ENCODE measurements at places on chromosomes 2 and 18. TPM values are rescaled to one million over a fixed set of nuclear protein-coding genes. Genes with fewer than 3 reads are reported as not detected.

Gene PDE6D
- total RNA-seq: 29.5 TPM

Gene UGT1A3
- total RNA-seq: not detected

Gene SCLY
- 51.8 TPM for total RNA-seq

Gene AQP4
- not detected for total RNA-seq

Gene MARS2
- total RNA-seq: 11.3 TPM

Gene CABYR
- 1.00 TPM for total RNA-seq

GRCh38 chr18:37717098-37717497 lies 151.5 kb upstream of the CELF4 start:
- no peak overlapping the region for H3K4me3 ChIP-seq
- no peaks in the 10 kb centered on the region for H3K27me3 ChIP-seq
- H3K27ac ChIP-seq: no peak overlapping the region
- DNase-seq: no peak

- no peak overlapping the region for H3K4me3 ChIP-seq
- DNase-seq: no peak
- H3K4me1 ChIP-seq: peaks cover 41% of the 10 kb centered on the region
- no peaks in the 10 kb centered on the region for H3K27me3 ChIP-seq
- no peak overlapping the region for H3K27ac ChIP-seq
These were observed 591.0 kb downstream of the ARHGAP15 start for GRCh38 chr2:143720095-143720664.

DNA sequence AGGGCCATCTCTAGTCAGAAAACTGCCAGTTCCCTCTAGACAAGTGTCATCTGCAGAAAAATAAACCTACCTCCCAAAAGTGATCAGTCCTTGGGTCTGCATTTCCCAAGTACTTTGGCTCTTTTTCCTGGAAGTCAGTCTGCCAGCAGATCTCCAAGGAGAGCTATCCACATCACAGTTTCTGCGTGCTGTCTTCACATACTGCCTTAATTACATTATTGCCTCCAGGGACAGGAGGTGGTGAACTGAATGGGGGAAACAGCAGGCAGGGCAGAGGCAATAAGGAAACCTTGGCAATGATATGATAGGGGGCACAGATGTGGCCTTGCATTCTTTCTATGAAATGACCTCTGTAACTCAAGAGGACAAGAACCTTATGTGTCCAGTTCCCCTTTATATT lies 105.9 kb upstream of the SIX2 start:
- no peaks in the 10 kb centered on the region for H3K27me3 ChIP-seq
- no peak overlapping the region for H3K4me3 ChIP-seq
- H3K4me1 ChIP-seq: no peaks in the 10 kb centered on the region
- H3K36me3 ChIP-seq: no peaks in the 10 kb centered on the region
- DNase-seq: no peak
- H3K27ac ChIP-seq: no peak overlapping the region

DNA sequence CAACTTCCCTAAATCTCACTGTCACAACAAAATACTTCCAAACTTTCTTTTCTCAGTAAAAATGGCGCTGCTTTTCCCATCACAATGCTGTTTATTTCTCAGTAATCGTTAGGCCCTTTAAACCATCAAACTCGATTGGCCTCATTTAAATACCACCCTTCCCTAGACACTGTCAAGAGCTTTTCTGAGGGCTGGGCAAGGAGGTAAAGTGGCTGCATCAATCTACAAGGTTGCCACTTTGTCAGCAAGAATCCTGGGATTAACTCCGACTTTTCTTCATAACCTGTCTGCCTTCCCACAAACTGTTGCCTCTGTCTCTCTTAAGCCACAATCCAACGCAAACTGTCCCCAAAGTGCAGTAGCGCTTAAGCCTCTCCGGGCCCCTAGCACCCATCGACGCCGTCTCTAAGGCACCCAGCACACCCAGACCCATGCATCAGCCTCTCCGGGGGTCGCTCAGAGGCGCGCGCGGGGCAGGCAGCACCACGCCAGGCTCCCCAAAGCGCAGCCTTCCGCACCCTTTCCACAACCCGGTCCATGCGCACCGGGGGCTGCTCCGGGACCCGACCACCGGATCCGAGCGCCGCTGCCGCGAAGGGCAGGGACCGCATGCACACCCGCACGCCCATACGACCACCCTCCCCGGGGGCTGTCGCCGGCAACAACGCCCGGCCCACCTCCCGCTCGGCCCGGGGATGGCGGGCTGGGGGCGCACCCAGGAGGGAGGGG lies 683 bp downstream of the MBOAT2 start:
- H3K27me3 ChIP-seq: peaks cover 5% of the 10 kb centered on the region
- no peak overlapping the region for H3K27ac ChIP-seq
- peak; percentile 14 for DNase-seq
- peak overlapping the region; percentile 75 for H3K4me3 ChIP-seq
- no peaks in the 10 kb centered on the region for H3K36me3 ChIP-seq

GRCh38 chr2:2114707-2115245 lies 216.3 kb downstream of the MYT1L start:
- H3K4me1 ChIP-seq: no peaks in the 10 kb centered on the region
- H3K36me3 ChIP-seq: no peaks in the 10 kb centered on the region
- H3K27ac ChIP-seq: no peak overlapping the region
- DNase-seq: no peak
- peaks cover 2% of the 10 kb centered on the region for H3K27me3 ChIP-seq
- no peak overlapping the region for H3K4me3 ChIP-seq

GRCh38 chr2:119929537-119929936 lies 83.3 kb upstream of the EPB41L5 start:
- peaks cover 7% of the 10 kb centered on the region for H3K36me3 ChIP-seq
- H3K27ac ChIP-seq: peak overlapping the region; percentile 71
- H3K4me3 ChIP-seq: peak overlapping the region; percentile 65
- no peaks in the 10 kb centered on the region for H3K27me3 ChIP-seq

- peak within 1 kb of the TSS; percentile 76 for H3K4me3 ChIP-seq
- peaks cover 12% of the 10 kb centered on the region for H3K4me1 ChIP-seq
- peaks cover 2% of the 10 kb centered on the region for H3K36me3 ChIP-seq
- H3K27me3 ChIP-seq: no peaks in the 10 kb centered on the region
These were observed at the start of gene CDKL4 for GRCh38 chr2:39243469-39244123. Gene CDKL4 (minus strand): TSS chr2:39243970.

- H3K27me3 ChIP-seq: peaks cover 5% of the 10 kb centered on the region
- no peak overlapping the region for H3K4me3 ChIP-seq
- H3K4me1 ChIP-seq: no peaks in the 10 kb centered on the region
- no peak for DNase-seq
- H3K27ac ChIP-seq: no peak overlapping the region
These were observed 283.1 kb downstream of the CELF4 start for GRCh38 chr18:37282386-37283037.

DNA sequence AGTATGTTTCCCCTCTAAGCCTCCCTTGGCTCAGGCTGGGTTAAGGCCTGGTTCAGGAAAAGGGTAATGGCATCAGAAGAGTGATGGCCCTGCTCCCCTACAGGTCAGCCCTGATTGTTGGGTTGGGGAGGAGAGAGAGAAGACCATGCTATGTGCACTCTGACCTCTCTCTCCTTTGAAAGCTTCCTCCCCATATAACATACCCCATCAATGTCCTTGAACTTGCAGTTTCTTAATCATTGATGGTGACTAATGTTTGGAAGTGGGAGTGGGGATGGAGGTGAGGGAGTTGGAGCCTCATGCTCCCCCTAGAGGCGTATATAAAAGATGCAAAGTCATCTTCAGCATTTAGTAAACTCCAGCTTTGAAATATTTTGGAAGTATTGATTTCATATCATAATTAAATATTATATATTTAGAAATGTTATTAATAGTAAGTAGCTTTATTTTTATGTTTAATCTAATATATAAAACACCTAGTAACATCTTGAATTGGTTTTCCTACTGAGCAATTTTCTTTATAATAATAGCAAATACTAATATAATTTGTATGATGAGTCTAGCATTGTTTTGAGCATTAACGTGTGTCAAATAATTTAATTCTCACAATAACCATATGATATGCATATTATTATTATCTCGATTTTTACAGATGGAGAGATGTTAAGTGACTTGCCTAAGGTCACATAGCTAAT lies 8.8 kb downstream of the PLCL1 start:
- DNase-seq: no peak
- no peaks in the 10 kb centered on the region for H3K36me3 ChIP-seq
- H3K4me1 ChIP-seq: peaks cover 28% of the 10 kb centered on the region
- H3K4me3 ChIP-seq: no peak overlapping the region
- H3K27me3 ChIP-seq: no peaks in the 10 kb centered on the region

GRCh38 chr18:23165271-23166068 lies 30.2 kb downstream of the CABLES1 start:
- no peak overlapping the region for H3K4me3 ChIP-seq
- H3K4me1 ChIP-seq: no peaks in the 10 kb centered on the region
- no peak overlapping the region for H3K27ac ChIP-seq
- H3K36me3 ChIP-seq: no peaks in the 10 kb centered on the region
- peaks cover 3% of the 10 kb centered on the region for H3K27me3 ChIP-seq
- DNase-seq: no peak

DNA sequence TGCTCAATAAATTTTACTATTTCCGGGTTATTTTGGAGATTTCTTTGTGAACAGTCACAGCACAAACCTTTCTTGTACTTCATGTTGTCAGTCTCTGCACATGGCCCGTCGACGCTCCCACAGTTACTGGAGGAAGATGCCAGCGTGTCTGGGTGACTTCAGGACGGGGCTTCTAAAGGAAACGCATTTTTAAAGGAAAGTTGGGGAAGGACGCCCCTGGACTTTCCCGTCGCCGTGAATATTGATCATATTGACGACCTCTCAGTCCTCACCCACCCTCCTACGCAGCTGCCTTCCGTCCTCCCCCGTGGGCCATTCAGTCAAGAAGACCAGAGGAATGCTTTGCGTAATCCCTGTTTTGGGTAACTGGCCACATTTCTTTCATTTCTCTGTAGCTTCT lies 71.1 kb upstream of the SNTG2 start:
- H3K4me1 ChIP-seq: no peaks in the 10 kb centered on the region
- no peak overlapping the region for H3K27ac ChIP-seq
- no peak overlapping the region for H3K4me3 ChIP-seq
- DNase-seq: no peak
- H3K36me3 ChIP-seq: no peaks in the 10 kb centered on the region

- DNase-seq: peak; percentile 77
- no peaks in the 10 kb centered on the region for H3K36me3 ChIP-seq
- peaks cover 32% of the 10 kb centered on the region for H3K4me1 ChIP-seq
These were observed 57.5 kb downstream of the MYL12B start for GRCh38 chr18:3319399-3319798.

DNA sequence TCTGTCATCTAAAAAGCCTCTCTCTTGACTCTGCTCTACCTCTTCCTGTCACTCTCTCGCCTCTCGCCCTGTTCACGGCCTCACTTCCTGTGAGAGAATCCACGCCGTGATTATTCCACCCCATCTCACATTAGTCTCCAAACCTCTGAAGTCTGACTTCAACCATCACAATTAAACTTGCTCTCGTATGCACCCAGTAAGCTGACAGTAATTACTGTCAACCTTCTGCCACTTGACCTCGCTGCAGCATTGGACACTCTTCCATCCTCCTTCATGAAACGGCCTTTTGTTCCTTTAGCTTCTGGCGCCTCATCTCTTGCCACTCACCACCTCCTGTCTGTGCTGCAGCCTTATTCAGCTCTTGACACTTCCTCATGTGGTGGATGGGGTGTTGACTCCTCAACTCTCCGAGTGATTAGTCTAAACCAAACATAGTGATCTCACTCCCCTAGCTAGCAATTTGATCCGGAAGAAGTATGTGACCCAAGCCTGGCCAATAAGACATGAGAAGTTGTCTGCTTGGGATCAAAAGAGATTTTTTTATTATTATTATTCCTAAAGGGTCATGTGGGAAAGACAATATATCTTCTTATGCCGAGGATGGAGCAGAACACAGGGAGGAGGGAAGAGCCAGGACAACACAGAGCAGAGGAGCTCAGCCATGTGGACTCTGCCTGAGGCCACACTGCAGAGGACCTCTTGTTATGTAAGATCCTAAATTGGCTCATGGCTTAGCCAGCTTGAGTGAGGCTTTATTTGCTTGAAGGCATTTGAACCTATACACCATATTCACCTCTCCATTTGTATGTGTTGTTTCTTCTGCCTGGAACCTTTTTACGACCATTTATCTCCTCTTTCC lies 38.4 kb upstream of the MYO1B start:
- H3K27ac ChIP-seq: peak overlapping the region; percentile 85
- DNase-seq: peak; percentile 53

DNA sequence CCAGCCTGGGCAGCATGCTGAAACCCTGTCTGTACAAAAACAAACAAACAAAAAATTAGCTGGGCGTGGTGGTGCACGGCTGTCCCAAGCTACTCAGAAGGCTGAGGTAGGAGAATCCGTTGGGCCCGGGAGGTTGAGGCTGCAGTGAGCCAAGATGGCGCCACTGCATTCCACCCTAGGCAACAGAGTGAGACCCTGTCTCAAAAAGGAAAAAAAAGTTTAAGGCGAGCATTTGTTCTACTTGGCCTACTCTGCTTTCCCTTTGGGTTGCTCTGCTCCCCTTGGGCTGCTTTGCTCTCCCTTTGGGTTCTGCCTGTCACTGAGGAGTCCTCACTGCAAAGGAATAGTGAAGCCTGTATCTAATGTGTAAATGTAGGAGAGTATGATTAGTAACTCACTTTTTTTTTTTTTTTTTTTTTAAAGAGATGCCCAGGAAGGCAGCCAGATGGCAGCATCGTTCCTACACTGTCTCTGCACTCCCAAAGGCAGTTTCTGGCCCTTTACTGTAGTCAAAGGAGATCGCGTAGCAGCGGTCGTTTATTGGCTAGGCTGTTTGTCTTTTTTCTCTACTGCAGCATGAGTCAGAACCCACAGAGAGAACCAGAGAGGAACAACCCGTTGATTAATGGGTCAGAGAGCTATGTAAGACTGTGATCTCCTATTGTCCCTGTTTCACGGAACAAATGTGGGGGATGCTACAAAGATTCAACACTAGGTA lies 118.3 kb upstream of the CWC22 start:
- no peaks in the 10 kb centered on the region for H3K27me3 ChIP-seq
- no peak overlapping the region for H3K27ac ChIP-seq
- H3K4me3 ChIP-seq: no peak overlapping the region
- peak; percentile 59 for DNase-seq
- H3K36me3 ChIP-seq: no peaks in the 10 kb centered on the region

GRCh38 chr2:97870396-97870843 lies 125.3 kb downstream of the TMEM131 start:
- peak overlapping the region; percentile 5 for H3K27ac ChIP-seq
- peak; percentile 74 for DNase-seq
- H3K4me3 ChIP-seq: no peak overlapping the region
- no peaks in the 10 kb centered on the region for H3K27me3 ChIP-seq

GRCh38 chr2:53445383-53446070 lies 322.1 kb upstream of the CHAC2 start:
- no peak overlapping the region for H3K27ac ChIP-seq
- peaks cover 2% of the 10 kb centered on the region for H3K4me1 ChIP-seq
- peak; percentile 43 for DNase-seq
- H3K4me3 ChIP-seq: no peak overlapping the region
- H3K27me3 ChIP-seq: peaks cover 5% of the 10 kb centered on the region

DNA sequence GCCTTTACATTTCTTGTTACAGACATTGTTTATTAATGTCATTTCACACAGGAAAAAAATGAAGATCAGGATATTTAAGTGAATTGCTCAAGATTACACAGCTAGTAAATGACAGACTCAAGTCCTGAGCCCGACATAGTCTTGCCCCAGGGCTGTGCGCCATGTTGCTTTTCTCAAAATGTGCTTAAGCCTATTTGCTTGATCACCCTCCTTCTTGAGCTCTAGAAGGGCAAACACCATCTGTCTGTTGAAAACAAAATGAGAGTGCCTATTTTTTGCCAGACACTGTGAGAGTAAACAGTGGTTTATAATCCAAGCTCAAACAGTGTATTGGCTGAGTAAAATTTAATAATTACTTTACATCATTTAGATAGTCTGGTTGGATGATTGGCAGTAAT lies 34.8 kb upstream of the HNMT start:
- H3K4me1 ChIP-seq: no peaks in the 10 kb centered on the region
- H3K27ac ChIP-seq: no peak overlapping the region
- H3K27me3 ChIP-seq: no peaks in the 10 kb centered on the region
- H3K36me3 ChIP-seq: no peaks in the 10 kb centered on the region
- H3K4me3 ChIP-seq: no peak overlapping the region
